Stimulated activated CD8-positive, alpha-beta memory T cell treated with anti-CD3 and anti-CD28 coated beads, Interleukin-4, amount 100 ng/mL, for 4 hours (primary cell): ENCODE measurements at places on chromosomes 7 and 10.

- DNase-seq = no peak
These were observed 15.6 kb downstream of the FOXL3 start for GRCh38 chr7:305410-306151.

DNA sequence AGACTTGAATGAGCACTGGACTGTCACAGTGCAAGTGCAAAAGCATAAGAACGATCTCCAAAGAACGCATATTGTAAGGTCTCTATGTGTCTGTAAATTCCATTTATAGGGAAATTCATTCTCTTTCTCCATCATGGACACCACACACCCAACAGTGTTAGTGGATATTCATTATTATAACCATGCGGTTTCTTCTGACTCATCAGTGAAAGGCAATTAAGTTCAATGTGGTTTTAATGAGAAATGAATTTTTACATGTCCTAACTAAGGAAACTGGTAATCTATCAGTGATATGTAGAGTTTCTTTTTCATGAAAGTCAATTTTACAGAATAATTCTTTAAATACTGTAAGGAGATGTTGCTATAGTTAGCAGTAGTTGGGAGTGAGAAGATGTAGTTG, 25.9 kb downstream of the GIMAP8 start:
- no peak for DNase-seq

DNA sequence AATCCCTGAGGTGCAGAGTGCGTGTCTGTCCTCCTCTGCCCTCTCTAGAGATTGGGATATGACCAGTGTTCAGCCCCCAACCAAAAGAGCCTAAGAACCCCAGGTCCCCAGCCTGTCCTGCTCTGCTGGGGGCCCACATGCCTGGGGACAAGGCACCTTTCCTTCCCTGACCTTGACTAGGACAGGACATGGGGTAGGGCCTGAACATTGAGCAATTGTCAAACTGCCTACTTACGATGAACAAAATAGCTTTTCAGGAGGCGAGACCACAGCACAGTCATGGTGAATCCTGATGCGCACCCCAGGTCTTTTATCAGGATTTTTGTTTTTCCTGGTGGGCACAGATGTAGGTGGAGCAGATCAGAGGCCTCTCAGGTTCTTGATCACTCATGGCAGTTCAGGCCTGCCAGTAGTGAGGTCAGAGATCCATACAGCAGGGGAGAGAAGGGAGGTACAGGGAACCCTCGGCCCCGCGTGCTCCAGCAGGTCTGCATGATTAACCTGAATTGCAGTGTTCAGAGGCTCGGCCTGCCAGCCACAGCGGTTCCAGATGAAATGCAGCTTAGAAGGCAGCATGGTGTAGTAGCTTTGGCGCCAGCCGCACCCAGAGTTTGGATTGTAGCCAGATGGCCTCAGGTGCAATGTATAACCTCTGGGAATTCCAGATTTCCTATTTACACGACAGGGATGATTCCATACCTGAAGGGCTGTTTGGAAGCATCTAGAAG, 191.3 kb downstream of the CUX1 start:
- DNase-seq = no peak

- DNase-seq = no peak
These were observed 28.9 kb downstream of the ELFN1 start for GRCh38 chr7:1698951-1699350.

GRCh38 chr10:118590334-118590733, 5.1 kb downstream of the PRLHR start:
- DNase-seq = no peak

GRCh38 chr7:156039194-156039593, 226.9 kb upstream of the SHH start:
- no peak for DNase-seq

GRCh38 chr10:69800109-69800508, 1.6 kb upstream of the COL13A1 start:
- no peak for DNase-seq

- DNase-seq = no peak
These were observed 233.7 kb downstream of the PTEN start for GRCh38 chr10:88097092-88097516.

DNA sequence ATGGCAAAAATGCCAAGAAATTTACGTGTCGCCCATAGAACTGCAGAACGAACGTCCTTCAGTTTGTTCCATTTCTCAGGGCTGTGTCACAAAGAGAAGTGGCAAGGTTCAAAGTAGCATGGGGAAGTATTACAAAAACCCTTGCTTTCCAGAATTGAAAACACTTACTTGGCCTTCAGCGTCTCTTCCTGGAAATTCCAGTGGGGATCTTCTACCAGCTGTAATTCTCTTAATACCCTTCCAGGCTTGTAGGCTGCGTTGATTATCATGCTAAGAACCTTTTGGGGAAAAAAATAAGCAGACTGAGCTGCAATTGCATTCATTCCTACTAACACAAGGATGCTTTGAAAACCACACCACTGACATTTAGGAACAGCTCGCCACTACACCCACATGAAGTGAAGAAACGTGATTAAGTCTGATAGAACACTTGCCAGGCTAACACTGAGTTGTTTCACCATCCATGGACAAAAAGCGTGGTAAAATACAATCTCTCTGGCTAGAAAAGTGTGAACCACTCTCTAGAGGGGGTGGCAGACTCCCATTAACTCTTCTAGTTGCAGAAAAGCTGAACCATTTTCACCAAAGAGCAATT, 222.3 kb downstream of the SFMBT2 start:
- no peak for DNase-seq

DNA sequence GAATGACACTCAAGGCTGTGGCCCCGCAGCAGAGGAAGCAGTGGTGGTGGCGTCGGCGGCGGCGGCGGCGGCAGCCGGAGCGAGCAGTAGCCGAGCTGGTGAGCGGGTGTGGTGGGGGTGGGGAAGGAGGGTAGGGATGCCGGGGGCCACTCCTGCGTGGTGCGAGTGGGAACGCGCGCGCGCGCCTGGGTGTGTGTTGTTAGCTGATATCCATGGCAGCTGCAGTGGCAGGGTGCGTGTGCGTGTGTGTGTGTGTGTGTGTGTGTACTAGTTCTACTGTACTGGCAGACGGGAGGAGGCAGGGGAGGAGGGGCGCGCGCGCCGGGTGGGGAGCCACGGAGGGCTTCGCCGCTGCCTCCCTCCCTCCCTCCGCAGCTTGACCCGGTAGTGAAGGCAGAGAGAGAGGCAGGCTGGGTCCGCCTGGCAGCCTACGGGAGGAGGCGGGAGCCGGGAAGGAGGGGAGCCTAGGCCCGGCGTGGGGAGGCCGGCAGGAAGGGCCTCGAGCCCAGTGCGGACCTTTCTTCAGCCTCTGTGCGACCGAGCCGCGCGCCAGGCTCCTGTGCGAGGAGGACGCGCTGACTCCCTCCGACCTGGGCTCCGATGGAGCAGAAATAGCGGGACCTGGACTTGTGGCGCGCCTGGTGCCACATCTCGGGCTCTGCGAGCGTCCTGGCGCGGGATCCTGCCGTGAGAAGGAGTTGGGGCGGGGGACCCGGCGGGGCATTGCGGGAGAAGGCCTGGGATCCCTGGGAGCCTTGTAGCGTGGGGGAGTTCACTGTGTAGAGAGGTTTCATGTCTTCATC, at the start of gene MAGI2:
Gene MAGI2 (minus strand): TSS at position 110 of the 803 bp plus-strand sequence. CDS start 347 bp downstream, outside the sequence.
- no peak for DNase-seq

DNA sequence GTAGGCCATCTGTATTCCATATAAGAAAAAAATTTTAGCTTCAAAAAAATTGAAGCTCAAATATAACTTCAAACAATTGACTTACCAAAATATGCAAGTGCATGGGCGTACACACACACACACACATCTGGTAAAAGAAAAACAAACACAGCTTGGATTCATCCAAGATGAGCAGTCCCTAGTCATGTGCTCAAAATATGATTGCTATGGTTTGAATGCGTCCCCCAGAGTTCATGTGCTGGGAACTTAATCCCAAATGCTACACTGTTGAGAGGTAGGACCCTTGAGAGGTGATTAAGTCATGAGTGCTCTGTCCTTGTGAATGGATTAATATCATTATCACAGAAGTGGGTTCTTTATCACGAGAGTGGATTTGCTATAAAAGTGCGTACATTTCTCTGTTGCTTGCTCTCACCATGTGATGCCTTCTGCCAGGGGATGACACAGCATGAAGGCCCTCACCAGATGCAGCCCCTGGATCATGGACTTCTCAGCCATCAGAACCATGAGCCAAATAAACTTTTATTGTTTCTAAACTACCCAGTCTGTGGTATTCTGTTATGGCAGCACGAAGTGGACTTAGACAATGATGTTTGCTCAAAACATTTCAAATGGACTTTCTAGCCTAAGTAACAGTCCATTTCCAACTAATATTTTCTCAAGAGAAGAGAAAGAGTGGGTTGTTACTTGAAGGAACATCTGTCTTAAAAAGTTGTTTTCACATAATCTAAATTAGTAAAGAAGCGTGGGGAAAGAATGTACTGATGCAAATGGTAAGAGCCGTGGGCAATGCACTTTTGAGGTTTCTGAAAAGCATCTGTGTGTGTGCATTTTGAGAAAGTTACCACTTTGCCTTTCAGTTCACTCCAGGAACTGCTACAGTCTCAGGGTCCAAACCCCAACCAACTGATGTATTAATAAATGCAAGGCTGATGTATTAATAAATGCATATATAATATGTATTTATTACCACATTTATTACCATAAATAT, 15.1 kb upstream of the SVIL start:
- DNase-seq = no peak

GRCh38 chr7:156004265-156005201, 192.3 kb upstream of the SHH start:
- DNase-seq = no peak

DNA sequence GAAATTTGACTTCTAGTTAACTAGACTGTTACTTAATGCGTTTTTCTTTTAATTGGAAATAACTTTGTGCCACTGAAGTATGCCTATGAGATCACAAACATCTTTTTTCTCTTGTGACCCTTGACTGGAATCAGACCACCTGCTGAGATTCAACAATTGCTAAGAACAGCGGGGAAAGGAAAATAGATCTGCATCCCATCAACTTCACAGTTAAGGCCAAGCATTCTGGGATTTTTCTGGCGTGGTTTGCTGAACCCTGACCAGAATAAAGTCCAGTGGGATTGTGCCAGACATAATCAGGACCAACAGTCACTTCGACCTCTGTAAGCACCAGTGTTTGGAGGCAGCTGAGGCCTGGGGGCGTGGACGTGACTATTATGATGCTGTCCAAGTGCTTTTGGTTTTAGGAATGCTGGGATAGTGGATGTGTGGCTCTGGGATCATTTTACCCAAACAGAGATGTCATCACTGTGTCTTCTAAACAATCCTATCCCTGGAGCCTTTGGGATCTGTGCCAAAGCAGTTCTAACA, 373.3 kb upstream of the PRKCQ start:
- DNase-seq = no peak

DNA sequence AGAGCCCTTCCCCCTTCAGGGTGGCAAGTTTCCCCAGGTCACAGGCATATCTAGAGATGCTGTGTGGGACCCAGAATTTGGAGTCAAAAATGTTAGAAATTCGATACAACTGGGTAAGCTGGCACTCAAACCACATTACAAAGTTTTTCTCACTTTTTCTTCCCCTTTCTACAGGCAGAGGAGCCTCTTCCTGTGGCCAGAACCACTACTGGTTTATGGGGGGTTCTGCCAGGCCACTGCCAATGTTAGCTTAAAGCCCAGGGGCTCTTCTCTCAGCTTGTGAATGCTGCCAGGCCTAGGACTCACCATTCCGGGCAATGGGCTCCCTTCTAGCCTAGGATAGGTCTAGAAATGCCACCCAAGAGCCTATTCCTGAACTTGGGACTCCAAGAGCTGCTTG, 617.9 kb upstream of the PHF14 start:
- DNase-seq = no peak

DNA sequence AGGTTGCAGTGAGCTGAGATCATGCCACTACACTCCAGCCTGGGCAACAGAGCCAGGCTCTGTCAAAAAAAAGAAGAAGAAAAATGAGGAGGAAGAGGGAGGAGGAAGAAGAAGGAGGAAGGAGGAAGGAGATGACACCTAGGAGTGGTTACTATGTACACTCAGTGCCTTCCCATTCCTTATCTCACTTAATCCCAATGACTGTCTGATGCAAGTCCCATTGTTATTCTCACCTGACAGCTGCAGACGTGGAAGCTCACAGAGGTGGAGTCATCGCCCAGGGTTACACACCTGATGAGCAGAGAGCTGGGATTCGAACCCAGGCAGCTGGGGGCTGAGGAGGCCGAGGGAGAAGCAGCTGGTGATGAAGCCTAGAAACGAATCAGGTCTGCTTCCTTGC, 258.8 kb downstream of the SNX10 start:
- DNase-seq = no peak

- no peak for DNase-seq
These were observed 12.3 kb downstream of the STAMBPL1 start for GRCh38 chr10:88892222-88892967.

DNA sequence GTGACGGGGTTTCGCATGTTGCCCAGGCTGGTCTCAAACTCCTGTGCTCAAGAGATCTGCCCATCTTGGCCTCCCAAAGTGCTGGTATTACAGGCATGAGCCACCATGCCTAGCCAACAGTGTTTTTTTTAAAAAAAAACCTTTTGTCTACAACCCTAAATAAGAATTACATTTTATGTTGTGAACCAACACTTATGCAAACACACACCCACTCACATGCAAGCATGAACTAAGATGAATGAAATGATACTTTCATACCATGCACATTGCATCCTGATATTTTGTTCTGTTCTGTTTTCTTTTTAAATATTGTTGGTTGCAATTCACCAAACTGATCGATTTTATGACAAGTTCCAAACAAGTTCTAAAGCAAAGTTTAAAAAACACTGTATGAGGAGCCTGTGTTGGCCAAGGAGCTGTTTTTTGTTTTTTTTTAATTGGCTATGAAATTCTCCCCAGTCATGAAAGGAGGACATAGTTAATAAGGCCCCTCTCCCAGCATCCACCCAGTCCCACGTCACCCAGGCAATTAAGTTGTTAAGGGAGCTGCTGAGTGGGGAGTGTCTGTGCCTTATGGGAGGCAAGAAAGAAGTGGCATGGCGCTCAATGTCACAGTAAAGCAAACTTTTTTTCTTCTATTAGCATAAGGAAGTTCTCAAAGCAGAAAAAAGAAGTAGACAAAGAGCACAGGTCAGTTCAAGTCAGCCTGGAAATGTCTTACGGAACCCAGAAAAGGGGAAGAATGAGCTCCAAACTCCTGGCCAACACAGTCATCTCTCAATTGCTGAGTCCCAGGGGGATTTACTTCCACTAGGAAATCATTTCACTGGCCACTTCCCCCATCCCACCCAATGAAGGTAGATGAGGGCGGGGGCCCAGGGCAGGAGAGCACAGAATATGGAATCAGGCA, 50.1 kb downstream of the NOD1 start:
- DNase-seq = no peak

- no peak for DNase-seq
These were observed 375.3 kb downstream of the DPP6 start for GRCh38 chr7:154427533-154427932.
